ENCODE measurements at places on chromosomes 13 and 19.
A peak's percentile ranks its signal among the peaks of the same experiment; 100 is the strongest.

- peak; percentile 86 for DNase-seq
Observed at GRCh38 chr19:5340637-5341447, at the start of gene PTPRS. TSS of gene PTPRS (minus strand) at chr19:5340812. CDS start at chr19:5286140, 54,672 bp downstream.

DNA sequence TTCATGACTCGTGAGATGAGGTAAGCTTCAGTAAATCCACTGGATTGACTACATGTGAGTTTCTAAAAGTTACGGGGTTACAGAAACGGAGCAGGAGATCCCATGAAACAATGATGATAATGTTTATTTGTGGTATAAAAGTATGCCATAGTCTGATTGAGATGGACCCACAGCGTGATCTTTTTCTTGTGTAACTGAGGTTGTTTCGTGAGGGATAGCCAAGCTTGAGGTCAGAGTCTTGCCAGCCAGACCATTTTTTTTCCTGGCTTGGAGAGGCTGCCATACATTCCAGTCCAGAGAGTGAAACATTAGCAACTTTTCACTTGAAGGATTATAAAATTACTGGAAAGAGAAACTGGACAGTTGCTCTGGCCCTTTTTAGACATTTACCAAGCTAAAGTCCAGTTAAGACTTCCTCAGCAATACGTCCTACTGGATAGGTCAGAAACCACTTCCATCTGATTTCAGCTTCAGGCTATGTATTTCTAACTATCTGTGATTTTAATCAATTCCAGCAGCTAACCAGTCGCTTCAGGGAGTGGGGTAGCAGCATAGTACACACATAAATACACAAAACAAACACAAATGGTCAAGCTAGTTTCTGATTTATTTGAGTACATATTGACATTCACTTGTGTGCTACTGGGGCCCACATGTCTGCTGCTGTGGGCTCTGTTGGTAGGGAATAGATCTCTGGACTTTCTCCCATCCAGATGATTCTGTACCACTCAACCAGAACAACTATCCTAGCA lies 194.6 kb downstream of the POSTN start:
- DNase-seq = no peak

- DNase-seq = no peak
Observed at GRCh38 chr13:80121038-80121437, 219.9 kb downstream of the SPRY2 start.

GRCh38 chr19:5838353-5839064 lies 993 bp downstream of the FUT6 start:
- no peak for DNase-seq

GRCh38 chr13:23671897-23672296 lies 101.7 kb downstream of the TNFRSF19 start:
- DNase-seq = no peak

DNA sequence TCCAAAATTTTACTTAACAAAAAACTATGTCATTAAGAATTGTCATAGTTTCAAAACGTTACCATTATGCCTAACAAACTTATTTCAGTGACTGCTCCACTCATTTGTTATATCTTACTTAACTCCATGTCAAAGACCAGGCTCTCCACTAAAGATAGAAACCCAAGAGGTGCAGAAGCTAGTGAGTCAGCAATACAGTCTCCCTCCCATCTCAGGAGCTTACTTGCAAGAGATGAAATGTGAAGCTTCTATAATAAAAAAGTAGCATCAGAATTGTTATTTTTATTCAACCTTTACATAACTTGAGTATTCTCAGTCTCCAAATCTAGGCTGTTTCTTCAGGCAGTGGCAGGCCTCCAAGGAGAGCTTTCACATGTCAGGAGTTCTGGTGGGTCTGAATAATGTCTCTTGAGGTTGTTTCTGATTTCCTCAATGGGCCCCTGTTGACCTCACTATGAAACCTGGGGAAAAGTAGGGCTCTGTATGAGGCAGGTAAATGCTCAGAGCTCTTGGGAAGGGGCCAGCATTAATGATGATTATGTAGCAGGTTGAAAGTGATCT lies 242.0 kb downstream of the NDFIP2 start:
- DNase-seq = no peak

GRCh38 chr13:93724187-93724586 lies 497.6 kb downstream of the GPC6 start:
- no peak for DNase-seq

DNA sequence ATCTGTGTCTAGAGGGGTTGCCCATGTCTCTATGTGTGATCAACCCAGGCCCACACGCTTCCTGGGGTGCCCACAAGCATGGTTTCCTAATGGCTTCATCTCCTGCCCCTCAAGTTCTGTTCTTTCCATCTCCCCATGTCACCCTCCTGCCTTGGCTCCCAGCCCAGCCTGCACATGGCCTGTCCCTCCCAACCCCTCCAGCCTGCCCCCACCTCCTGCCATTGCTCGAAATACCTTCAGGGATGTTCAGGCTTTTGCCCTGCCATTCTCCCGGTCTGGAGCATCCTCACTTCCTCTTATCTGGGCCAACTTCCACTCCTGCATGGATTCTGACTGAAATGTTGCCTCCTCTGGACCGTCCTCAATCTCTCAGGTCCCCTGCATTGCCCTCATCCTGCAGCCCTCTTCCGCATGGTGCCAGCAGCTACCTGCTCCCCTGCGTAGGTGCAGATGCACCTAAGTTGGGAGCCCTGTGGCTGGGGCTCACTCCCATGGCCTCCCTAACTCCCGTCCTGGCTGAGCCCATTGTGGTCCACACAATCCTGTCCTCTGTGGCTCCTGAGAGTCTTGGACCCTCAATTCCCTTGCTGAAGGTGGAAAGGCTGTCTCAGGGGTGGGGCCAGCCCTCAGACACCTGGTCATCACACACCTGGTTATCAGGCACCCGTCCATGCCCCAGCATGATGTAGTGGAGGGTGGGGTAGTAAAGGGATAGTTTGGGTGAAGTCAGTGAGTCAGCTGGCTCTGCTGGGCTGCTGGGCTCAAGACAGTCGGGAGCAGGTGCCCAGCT lies 152.1 kb downstream of the URI1 start:
- DNase-seq = no peak

DNA sequence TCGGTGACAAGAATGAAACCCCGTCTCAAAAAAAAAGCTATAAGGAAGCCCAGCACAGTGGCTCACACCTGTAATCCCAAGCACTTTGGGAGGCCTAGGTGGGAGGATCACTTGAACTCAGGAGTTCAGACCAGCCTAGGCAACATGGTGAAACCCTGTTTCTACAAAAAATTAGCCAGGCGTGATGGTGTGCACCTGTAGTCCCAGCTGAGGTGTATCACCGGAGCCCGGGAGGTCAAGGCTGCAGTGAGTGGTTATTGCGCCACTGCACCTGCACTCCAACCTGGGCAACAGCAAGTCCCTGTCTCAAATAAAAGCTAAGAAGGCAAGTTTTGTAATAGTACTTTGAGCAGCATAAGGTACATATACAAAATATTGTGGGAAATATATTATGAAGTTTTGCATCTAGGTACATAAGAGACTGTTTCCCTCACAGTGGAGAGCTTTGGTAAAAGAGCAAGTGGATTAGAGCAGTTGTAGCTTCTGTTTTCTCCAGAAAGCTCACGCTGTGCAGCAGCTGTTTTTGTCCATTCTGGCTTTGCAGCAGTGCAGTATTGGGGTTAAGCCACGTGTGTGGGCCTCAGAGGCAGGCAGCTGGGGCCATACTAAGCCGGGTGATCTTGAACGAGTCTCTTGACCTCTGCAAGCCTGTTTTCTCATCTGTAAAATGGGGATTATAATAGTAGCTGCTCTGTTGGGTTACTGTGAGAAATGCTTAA lies 35.4 kb downstream of the ARHGAP35 start:
- DNase-seq = no peak

DNA sequence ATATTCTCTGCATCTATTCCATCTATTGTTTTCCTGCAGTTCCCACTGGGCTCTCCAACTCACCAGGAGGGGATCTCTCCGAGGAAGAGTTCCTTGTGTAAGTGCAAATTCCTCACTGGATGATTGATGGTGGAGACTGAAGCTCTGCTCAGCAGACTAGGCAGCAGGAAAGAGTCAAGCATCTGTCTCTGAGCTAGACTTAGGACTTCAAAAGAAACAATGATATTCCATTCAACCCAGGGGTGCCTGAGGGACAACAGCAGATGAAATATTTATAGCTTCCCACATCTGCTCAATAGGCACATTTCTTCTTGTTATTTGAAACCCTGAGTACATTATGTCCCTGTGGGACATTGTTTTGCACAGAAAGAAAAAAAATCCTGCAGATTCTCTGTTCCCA lies at the start of the genes OR7A5 and OR7C1:
Gene OR7A5 (minus strand): TSS at position 175 of the 400 bp plus-strand sequence. CDS start 6,944 bp downstream, outside the sequence.
Gene OR7C1 (minus strand): TSS at position 175 of the 400 bp plus-strand sequence. CDS start 35,049 bp downstream, outside the sequence.
- DNase-seq = no peak

- no peak for DNase-seq
Observed at GRCh38 chr13:102286326-102286725, 115.5 kb downstream of the FGF14 start.

DNA sequence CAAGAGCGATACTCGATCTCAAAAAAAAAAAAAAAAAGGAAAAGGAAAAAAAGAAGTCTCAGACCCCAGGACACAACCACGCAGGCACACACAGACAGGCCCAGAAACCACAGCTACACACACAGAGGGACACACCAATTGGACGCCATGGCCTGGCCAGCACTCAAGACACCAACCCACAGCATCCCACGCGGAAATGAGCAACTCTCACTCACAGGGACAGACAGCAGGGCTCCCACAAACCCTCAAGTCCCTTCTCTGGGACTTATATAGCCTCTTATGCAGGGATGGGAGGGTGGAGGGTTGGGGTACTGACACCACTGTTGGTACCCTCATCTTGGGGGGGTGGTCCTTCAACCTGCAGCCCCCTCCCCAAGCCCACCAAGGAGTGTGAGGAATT lies 5.9 kb downstream of the NOTCH3 start:
- DNase-seq = no peak

All from activated naive CD8-positive, alpha-beta T cell treated with anti-CD3 and anti-CD28 coated beads for 36 hours (primary cell).